ENCODE measurements at places on chromosomes 11 and 22.
A peak's percentile ranks its signal among the peaks of the same experiment; 100 is the strongest.

- DNase-seq = peak; percentile 61
Measured at GRCh38 chr11:94800414-94800813, 32.3 kb downstream of the AMOTL1 start.

- DNase-seq = peak; percentile 27
Measured at GRCh38 chr11:57370251-57370650, 10.7 kb downstream of the PRG3 start.

DNA sequence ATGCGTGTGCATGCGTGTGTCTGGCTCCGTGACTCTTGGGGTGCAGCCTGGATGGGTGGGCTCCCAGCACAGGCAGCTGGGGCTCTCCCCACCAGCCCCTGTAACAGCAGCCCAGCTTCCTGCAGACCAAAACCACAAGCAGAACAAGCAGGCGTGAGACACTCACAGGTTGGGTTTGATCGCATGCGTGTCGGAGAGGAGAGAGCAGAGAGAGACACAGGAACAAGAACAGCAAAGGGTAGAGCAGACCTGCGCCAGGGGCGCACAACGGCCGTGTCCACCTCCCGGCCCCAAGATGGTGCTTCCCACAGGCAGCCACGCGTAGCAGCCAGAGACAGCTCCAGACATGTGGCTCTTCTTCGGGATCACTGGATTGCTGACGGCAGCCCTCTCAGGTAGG lies at the start of gene CD6:
TSS of gene CD6 (plus strand) at position 161 of the 400 bp plus-strand sequence. CDS start at position 347, 186 bp downstream.
- DNase-seq = no peak

- no peak for DNase-seq
Measured at GRCh38 chr11:15933886-15934625, 422.3 kb downstream of the SOX6 start.

DNA sequence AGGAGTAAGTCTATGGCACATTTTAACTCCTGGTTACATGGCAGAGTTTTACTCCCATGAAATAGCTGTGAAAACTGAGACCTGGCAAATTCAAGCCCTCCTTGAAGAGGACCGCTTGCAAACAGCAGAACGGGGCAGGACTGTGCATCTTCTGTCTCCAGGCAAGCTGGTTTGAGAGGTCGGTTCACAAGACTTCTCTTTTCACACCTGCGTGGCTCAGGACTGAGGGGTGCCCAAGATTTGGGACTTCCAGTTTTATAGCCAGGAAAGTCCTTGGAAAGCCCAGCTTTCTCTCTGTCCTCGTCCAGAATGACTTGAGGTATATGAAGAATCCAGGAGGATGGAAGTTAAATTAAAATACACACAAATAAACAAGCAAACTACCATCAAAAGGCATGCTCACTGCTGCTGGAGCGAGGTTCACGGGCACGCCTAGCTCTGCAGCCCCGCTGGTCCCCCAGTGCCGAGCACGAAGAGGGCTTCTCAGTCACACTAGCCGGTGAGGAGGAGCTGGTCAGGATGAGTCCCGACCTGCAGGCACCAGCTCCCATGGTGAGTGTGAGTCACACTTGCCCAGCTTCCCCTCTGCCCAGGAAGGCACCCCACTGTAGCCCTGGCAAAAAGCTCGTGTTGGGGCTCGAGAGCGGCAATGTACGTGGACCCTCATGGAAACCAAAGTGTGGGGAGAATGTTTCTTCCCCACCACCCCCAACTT lies 1382.4 kb downstream of the BRD1 start:
- no peak for DNase-seq

DNA sequence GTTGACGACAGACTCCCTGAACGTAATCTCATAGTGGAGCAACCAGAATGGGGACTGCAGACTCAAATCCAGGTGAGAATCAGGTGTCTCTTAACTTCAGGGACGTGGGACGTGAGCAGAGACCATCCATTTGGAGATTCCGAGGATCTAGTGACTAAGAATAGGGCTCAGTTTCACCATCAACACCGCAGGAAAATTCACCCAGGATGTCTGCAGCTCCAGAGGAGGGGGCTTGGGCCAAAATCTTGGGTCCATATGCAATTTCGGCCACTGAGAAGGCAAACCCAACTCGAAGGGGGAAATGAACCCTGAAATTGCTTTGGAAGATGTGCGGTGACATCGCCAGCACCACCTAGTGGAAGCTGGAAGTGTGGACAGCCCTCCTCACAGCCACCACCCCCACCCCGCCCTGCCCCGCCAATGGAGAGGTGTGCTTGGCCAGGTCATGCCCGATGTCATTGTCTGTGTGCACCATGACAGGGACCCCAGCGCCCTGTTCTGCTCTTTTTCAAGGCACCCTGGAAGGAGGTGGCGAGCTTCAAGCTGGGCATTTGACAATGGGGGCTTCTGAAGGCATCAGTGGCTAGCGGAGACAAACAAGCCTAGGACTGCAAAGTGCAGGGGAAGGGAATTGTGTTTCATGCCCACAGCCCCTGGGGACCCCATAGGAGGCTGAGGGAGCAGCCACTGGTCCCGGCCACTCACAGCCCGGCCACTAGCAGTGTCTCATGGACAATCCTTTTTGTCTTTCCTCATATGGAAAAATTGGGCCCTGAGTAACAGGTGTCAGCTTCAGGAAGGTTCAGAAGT lies 24.8 kb downstream of the APOL1 start:
- no peak for DNase-seq

DNA sequence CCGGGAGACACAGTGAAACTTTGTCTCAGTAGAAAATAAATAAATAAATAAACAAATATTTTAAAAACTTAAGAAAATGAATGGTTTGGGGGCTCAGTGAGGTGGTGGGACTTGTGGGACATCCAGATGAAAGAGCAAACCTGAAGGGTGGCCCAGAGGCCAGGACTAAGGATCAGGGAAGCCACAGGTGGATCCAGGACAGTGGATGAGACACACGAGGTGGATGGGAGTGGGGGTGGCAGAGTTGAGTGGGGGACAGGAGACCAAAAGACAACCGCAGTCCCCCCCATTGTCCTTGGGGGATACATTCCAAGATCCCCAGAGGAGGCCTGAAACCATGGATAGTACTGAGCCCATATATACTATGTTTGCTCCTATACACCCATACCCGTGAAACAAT lies 7.1 kb downstream of the RFPL1 start:
- DNase-seq = no peak

DNA sequence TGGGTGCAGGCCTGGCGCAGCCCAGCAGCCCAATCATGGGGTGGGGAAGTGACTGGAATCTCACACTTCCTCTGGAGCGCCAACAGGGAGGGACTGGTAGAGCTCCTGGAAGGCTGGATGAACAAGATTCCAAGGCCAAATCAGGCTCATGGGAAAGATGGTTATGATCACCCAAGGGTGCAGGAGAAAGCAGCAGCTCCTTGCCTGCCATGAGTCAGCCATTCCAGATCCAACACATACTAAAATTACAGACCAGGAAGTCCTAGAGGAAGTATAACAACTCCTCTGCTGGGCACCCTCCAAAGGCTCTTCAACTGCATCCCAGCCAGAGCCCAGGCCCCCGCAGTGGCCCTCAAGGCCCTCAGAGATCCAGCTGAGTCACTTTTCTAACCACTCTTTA lies 427.3 kb downstream of the TENM4 start:
- DNase-seq = no peak

GRCh38 chr11:19650467-19650866 lies 62.2 kb upstream of the NAV2 start:
- DNase-seq = no peak

GRCh38 chr11:108847298-108847990 lies 182.6 kb downstream of the DDX10 start:
- no peak for DNase-seq

- no peak for DNase-seq
Measured at GRCh38 chr11:31915867-31916266, 104.7 kb upstream of the PAX6 start.

GRCh38 chr11:110293389-110293788 lies 3.0 kb downstream of the RDX start:
- no peak for DNase-seq

DNA sequence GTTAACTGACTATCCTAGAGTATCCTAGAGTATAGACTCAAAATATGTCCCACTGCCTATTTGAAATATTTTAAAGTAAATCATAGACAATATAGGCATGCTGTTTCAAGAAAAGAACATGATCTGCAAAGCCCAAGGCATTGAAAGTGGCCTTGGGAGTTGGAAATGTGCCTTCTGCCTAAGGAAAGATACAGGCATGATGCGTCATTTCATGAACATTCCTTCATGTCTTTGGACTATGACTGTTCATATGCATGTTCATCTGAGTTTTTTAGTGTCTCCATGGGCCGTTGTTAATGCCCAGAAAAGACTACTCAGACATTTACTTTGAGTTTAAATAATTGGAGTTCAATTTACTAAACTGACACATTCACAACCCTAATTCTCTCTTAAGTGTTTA lies 69.7 kb upstream of the PRDM11 start:
- DNase-seq = no peak

DNA sequence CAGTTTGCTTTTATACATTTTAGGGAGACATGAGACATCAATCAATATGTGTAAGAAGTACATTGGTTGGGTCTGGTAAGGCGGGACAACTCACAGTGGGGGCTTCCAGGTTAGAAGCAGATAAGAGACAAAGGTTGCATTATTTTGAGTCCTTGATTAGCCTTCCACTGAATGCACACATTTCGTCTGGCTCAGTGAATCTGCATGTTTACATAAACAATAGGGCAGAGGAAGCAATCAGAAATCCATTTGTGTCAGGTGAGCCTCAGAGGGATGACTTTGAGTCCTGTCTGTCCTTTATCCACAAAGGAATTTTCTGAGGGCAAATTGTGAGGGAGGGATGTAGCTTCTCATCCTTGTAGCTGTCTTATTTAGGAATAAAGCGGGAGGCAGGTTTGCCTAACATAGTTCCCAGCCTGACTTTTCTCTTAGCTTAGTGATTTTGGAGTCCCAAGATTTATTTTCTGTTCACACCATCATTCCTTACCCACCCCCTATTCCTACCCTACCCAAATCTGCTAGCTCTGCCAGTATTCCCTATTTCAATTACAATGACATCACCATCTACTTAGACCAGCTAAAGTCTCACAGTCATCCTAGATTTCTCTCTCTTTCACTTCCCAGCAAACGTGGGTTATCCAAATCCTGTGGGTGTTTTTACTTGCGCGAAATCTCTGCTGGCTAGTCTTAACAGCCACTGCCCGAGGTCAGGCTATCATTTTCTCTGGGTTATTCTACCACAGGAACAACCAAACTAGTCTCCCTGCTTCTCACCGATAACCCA lies 2.9 kb downstream of the SC5D start:
- no peak for DNase-seq

Measured in AG09309 (cell line).